ENCODE measurements at places on chromosomes 2 and 18.

- peak; percentile 75 for DNase-seq
These were observed 131.5 kb downstream of the ZNF516 start for GRCh38 chr18:76363436-76364120.

DNA sequence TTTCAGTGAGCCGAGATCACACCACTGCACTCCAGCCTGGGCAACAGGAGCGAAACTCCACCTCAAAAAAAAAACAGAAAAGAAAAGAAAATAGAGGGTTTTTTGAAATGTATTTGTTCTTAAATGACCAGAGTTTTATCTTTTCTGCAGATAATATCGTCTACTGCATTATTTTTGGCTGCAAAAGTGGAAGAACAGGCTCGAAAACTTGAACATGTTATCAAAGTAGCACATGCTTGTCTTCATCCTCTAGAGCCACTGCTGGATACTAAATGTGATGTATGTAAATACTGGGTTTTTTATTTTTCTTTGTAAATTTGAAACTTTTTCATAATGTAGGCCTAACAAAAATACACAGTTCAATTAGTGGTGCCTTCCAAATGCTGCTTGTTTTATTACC is 18.1 kb downstream of the CCNT2 start:
- DNase-seq = no peak

DNA sequence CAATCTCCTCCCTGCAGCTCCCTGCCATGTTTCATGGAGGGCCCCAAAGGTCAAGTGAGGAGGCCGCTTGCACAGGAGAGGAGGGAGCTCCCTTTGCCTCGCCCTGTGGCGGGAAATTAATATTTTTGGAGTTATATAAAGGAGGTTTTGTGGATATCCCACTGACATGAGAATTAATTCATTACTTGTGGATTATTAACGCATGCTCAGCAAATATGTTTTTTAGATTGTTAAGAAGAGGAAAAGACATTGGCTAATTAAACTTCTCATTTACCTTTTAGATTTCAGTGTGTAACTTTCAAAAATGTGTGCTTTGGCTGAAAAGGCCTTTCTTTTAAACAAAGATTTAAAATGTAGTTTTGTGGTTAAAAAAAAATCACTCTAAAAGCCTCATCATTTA is 474.0 kb downstream of the SOCS6 start:
- no peak for DNase-seq

DNA sequence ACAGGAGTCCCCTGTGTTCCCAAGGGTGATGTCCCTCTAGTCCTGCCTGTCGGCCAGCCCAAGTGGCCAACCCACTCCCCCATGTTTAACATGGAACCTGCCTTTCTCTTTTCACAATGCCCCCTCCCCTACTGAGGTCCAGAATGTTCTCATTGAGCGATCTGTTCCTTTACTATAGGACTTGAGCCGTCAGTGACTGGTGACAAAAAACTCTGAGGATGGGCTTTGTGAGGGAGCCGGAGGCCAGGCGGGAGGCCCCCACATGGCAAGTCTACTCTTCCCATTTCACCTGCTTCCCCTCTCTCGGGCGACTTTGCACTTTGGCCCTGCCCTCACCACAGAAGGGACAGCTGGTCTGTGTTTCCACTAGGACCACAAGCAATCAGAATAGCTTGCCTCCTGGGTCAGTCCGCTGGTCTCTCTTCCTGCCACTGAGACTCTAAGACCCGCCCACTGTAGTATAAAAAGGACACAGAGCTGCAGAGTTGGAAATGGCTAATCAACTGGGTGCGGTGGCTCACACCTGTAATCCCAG is 146.5 kb upstream of the RAB12 start:
- DNase-seq = no peak

DNA sequence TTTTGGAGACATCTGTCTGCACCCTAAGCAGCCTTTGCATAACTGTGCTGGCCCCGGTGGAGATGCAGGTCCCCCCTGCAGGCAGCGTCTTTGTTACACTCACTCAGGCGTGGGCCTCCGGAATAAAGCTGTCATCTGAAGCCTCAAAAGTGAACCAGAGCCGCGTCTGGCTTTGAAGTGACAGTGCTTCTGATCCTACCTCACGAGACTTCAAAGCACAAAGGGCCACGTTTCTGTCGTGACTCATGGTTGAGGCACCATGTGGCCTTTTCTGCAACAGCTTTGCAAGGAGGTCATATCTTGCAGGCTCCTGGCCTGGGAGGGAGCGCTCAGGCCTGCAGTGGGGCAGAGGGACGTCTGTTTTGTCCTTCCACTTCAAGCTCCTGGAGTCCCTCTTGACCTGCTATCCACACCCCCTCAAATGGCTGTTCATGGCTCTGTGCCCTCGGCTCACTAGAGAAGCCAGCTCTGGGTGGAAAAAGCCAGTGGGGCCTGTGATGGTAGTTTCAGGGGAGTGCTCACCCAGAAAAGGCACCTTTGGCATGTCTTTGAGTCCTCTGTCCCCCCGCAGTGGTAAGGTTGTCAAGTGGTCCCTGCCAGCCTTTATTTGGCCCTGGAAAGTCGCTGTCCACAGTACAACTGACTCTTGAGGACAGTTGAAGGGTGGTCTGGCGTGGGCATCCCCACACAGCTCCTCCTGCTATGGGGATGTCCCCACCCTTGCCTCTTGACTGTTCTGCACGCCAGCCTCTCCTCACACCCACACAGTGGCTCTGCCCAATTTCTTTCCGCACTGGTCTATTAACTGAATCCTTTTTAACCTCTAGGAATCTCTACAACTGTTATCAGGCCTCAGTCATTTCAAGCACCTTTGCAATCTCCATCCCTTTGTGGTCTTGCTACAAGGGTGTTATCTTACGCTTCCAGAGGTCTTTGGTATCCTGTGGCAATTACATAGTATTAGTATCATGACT is 19.3 kb downstream of the GPR55 start:
- DNase-seq = peak; percentile 11

DNA sequence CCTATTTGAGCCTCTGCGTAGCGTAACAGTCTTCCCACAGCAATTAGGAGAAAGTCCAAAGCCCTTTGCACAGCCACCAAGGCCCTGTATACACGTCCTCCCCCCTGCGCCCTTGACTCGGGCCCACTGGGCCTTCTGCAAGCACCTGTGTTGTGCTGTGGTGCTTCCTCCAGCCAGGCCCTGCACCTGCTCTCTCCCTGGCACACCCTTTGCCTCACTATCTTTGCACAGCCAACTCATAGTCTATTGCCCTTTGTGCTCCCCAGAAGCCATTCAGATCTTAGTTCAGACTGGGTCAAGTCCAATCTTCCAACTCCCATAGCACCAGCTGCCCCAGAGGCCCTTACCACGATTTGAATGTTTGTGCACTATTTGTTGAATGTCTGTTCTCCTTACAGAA is 271.6 kb upstream of the MGAT5 start:
- DNase-seq = no peak

DNA sequence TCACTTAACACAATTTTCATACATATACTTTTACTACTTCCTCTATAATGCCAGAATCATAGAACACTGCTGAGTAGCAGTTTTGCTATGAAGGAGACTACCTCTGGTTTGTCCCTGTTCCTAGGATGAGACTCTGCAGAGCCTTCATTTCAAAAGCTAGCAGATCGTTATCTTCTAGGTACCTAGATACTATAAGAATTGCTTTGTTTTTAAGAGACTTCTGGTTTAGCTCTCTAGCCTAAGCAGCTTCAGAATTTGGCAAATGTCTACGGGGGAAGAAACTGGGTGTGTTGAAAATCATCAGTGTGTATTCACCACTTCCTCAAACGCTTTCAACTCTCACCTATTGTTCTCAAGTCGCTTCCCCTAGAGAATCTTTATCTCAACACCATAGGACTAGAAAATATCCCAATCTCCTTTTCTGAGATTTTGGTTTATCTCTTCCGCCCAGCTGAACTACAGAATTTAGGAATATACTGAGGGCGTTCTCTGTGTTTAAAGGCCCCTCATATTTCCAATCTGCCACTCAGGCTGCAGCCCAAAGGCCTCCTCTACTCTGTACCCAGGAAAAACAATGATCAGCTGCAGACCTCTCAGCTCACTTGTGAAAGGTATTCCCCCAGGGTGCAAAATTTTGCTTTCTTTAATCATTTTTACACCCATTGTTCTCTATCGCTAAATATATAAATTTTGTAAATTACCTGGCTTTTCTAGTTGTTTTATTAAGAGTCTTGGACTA is 28.7 kb downstream of the SMAD2 start:
- DNase-seq = no peak

- peak; percentile 75 for DNase-seq
These were observed 13.2 kb upstream of the LRRFIP1 start for GRCh38 chr2:237614151-237614720.

DNA sequence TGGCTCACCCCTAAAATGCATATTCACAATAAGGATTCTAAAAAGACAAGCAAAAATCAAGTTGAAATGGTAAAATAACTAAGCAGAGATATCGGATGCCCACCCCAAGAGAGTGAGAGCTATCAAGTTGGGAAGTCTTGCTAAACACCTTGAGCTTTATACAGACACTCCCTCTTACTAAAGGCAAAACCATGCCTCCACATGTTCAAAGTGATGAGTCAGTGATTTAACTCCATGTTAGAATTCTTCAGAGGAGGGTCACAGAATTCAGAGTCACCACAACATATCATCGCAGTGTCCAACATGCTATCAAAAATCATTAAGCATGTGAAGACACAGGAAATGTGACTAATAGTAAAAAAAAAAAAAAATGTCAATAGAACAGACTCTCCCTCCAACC is 20.6 kb upstream of the ST8SIA3 start:
- DNase-seq = no peak

GRCh38 chr2:1972948-1973347 is 228.6 kb upstream of the PXDN start:
- no peak for DNase-seq

- no peak for DNase-seq
These were observed 249.0 kb downstream of the DOK6 start for GRCh38 chr18:69649684-69650083.

DNA sequence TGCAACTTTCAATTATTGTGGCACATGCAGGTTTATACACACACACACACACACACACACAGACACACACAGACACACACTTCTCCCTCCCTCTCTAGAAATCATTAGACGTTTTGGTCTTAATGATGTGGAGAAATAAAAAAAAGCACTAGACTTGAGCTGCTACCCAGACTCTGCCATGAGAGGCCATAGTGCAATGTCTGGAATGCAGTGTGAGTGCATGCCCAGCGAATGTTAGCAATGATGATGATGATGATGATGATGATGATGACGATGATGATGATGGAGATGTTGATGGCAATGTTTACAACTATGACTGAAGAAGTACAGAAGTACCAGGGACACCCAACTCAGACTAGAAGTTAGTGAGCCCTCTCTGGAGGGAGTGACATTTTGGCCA is 23.8 kb upstream of the KLHL29 start:
- DNase-seq = no peak

GRCh38 chr2:39629646-39630045 is 36.1 kb upstream of the TMEM178A start:
- no peak for DNase-seq

DNA sequence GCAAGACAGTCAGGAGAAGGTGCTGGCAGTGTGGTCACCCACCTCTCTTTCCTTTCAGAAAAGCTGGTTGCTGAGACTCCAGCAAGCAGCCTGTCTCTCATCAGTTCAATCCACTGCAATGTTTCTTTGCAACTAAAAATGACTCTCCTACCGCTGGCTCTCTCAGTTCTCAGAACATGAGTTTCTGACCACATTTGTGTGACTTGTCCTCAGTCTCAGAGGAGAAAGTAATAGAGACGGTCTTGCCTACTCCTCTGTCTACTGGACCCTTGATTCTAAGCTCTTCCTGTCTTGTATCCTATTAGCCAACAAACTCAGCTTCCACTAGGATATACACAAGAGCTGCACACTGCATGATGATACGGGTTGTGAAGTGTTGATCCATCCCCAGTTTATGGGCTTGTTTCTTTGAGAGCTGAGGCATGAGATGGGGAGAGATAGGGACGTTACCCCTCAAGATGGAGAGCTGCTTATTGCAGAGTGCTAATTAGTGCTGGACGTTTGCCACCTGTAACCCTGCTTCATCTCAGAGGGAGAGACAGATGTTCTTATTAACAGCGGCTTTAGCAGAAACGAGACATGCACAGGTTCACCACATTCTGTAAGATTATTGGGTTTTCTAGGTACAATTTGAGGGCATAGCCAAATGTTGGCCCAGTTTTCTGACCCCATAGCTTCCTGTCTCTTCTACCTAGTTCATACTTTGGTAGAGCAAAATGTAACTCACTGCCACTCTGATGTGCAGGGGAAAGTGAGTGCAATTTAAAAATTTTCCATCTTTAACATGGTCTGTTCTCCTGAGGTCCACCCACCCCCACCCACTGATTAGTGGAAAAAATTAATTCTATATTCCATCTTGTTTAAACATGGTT is 32.4 kb upstream of the YWHAQ start:
- no peak for DNase-seq

- no peak for DNase-seq
These were observed 400.1 kb downstream of the CCDC85A start for GRCh38 chr2:56583796-56584315.

DNA sequence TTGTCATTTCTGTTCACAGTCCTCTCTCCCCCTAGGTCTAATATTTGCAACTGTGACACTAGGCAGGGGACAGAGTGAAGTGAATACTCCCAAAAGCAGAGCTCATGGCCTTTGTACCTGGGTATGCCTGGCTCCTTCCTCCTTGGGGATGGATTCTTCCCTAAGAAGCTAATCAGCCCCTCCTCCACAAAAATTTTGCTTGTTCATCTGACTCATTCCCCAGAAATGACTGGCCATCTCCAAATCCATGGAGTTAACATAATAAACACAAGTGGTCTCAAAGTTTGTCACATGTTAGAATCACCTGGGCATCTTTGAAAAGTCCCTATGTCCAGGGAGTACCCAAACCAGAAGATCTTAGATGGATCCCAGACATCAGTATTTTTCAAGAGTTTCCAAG is 65.3 kb downstream of the SUCLG1 start:
- peak; percentile 9 for DNase-seq

DNA sequence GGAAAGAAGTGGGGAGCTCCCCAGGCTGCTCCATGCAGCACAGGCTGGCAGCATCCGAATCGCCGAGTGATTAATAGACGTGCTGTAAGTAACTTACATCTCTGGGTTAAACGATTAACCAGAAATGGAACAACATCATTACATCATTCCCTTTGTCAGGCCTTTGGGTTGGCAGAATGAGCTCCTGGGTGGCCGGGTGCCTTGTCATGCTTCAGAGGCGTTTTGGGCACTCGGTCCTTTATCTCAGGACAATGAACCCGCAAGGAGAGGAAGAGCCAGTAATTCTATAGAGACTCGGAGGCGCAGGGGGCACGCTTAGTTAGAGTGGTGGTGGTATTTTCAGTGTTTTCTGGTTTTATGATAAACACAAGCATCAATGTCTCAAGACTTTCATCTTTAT is 146.9 kb upstream of the TPO start:
- DNase-seq = no peak

All from iris pigment epithelial cell (primary cell).